Thyroid gland (tissue), 4 donors: ENCODE measurements at places on chromosomes 3 and 15. TPM values are rescaled to one million over a fixed set of nuclear protein-coding genes. Genes with fewer than 3 reads are reported as not detected.

- H3K4me3 ChIP-seq = no peak overlapping the region
- no peak for DNase-seq
- no peaks in the 10 kb centered on the region for H3K27me3 ChIP-seq
- H3K27ac ChIP-seq = no peak overlapping the region
Measured at GRCh38 chr15:73678498-73678897, 5.7 kb upstream of the CD276 start.

- peaks cover 11% of the 10 kb centered on the region for H3K36me3 ChIP-seq
- H3K27ac ChIP-seq = no peak overlapping the region
- no peak for DNase-seq
- no peaks in the 10 kb centered on the region for H3K27me3 ChIP-seq
Measured at GRCh38 chr3:5168110-5168509, 19.4 kb upstream of the EDEM1 start.

DNA sequence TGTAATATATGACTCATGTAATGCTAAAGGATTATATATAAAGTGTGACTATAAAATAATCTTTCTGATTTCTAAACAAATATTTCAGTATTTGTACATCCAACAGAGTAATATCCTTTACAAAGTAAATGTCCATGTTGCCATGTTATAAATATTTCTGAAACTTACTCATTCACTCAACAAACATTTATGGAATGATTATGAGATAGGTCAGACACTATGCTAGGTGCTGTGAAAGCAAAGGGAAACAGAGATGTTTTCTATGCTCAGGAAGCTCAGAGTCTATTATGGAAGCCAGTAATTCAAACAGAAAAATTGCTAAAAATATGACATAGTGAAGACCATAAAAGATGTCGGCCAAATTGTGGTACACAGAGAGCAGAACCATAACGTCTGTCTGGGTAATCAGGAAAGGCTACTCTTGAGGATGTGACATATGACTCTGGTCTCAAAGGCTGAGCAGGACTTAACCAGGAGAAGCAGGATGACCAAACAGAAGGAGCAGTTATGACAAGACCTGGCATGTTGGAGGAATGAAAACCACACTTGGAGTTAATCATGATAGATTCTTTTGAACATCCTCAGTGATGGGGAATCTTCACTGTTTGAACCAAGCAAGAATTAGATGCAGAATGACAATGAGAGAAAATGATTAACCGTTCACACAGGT, 39.0 kb upstream of the MYO5C start:
- no peak overlapping the region for H3K27ac ChIP-seq
- no peak for DNase-seq
- H3K36me3 ChIP-seq = no peaks in the 10 kb centered on the region
- peaks cover 5% of the 10 kb centered on the region for H3K4me1 ChIP-seq
- no peaks in the 10 kb centered on the region for H3K27me3 ChIP-seq
- H3K4me3 ChIP-seq = no peak overlapping the region

GRCh38 chr3:64895106-64895990, 207.5 kb upstream of the ADAMTS9 start:
- H3K27me3 ChIP-seq = no peaks in the 10 kb centered on the region
- DNase-seq = no peak
- H3K4me1 ChIP-seq = peaks cover 23% of the 10 kb centered on the region

DNA sequence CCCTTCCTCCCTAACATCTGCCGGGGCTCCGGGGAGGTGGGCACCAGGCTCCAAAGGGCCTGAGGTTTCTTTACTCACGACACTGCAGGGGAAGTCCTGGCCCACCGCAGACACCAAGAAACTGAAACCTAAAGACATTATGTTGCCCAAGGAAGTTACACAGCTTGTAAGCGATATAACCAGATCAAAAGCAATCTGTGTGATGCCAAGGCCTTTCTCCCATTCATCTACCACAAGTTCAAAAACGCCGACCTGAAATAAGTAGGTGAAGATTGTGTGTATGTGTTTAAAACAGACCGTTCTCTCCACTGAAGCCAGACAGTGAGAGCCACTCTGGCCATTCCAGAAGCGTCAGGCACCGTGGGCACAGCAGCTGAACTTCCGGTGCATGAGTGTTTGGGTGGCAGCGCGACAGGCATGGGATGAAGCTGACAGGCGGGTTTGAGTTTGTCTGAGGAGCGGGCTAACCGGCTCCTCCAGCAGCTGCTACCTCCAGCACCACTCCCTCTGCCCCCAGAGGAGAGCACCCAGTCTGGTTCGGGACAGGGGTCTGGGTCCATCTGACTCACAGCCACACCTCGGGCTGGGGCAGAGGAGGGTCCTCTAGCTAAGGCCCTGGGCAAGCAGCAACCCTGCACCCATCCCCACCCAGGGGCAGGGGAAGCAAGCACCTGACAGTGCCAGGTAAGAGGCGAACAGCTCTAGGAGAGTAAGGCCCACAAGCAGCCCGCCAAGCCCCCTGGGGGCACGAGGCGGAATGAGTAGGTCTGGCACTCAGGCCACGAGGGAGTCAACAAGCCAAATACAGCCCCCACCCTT, 1.3 kb downstream of the TNK2 start:
- H3K4me3 ChIP-seq = no peak overlapping the region
- H3K36me3 ChIP-seq = no peaks in the 10 kb centered on the region
- peaks cover 38% of the 10 kb centered on the region for H3K4me1 ChIP-seq
- H3K27ac ChIP-seq = peak overlapping the region; percentile 67
- peak; percentile 86 for DNase-seq

DNA sequence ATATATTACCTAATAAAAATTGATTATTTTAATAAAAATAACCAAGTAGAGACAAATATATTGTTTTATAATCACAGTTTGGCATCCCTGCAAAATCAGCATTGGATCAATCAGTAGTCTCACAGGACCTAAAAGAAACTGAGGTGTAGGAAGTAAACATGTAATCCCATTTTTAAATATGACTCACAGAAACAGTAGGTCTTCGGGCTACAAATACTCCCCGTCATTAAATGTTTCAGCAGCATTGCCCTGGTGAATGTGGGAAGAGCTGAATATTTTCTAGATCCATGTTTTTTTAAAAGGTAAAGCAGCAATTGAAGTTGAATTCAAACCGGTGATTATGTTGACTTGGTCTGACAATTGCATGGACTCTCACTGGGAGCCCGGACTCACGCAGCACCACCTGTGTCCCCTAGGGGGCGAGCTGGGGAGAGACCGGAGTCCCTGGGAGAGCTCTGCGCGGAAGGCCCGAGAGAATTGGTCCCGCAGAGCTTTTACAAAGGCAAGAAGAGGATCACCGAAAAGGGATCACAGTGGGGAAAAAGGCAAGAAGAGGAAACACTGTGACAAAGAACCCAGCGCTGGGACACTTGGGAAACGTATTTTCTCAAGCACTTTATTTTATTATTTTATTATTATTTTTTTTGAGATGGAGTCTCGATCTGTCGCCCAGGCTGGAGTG, 17.2 kb upstream of the USP3 start:
- H3K36me3 ChIP-seq = no peaks in the 10 kb centered on the region
- H3K4me1 ChIP-seq = peaks cover 4% of the 10 kb centered on the region
- no peak overlapping the region for H3K4me3 ChIP-seq
- H3K27me3 ChIP-seq = no peaks in the 10 kb centered on the region
- peak; percentile 84 for DNase-seq
- H3K27ac ChIP-seq = no peak overlapping the region

Gene FETUB
- not detected for total RNA-seq

GRCh38 chr3:105014631-105015030, 352.1 kb upstream of the ALCAM start:
- H3K36me3 ChIP-seq = no peaks in the 10 kb centered on the region

GRCh38 chr3:16419640-16420241, 93.8 kb downstream of the RFTN1 start:
- peaks cover 19% of the 10 kb centered on the region for H3K4me1 ChIP-seq
- no peaks in the 10 kb centered on the region for H3K36me3 ChIP-seq
- DNase-seq = no peak
- H3K27ac ChIP-seq = no peak overlapping the region

Gene BOC
- total RNA-seq = 68.3 TPM

GRCh38 chr15:89171136-89172072, 50.0 kb downstream of the RLBP1 start:
- no peak overlapping the region for H3K4me3 ChIP-seq
- no peaks in the 10 kb centered on the region for H3K27me3 ChIP-seq
- peaks cover 25% of the 10 kb centered on the region for H3K4me1 ChIP-seq
- no peak overlapping the region for H3K27ac ChIP-seq

DNA sequence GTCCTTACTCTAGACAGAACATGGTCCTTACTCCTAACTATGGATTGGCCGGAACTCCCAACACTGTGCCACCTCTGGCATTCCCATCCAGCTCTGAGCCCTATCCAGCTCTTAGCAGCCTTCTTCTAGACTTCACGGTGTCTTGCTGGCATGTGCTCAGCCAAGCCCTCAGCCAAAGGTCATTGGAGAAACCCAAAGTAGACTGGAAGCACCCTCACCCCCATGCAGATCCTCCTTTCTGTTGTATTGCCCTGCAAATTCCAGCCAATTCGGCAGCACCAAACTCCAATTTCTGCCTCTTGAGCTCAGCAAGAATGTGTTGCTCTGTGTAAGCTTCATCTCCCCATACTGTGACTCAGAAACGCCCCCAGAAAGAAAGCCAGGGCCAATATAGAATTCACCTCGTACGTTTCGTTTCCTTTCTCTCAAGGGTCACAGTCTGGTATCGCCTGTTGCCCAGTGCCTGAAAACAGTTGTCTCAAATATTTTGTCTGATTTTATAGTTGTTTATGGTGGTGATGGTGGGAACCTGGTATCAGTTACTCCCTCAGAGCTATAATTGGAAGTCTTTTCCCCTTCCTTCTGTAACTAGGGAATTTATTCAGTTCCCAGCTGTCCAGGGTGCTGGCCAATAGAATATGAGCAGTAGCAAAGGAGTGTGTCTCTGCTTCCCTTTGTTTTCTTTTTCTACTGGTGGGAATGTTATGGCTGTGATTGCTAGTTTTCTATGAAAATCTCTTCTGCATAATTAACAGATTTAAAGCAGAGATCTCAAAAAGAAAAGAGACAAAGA, 28.4 kb upstream of the EPHB3 start:
- no peaks in the 10 kb centered on the region for H3K4me1 ChIP-seq
- no peak for DNase-seq
- no peaks in the 10 kb centered on the region for H3K36me3 ChIP-seq

Gene SLC38A3
- 1.1 TPM for total RNA-seq

DNA sequence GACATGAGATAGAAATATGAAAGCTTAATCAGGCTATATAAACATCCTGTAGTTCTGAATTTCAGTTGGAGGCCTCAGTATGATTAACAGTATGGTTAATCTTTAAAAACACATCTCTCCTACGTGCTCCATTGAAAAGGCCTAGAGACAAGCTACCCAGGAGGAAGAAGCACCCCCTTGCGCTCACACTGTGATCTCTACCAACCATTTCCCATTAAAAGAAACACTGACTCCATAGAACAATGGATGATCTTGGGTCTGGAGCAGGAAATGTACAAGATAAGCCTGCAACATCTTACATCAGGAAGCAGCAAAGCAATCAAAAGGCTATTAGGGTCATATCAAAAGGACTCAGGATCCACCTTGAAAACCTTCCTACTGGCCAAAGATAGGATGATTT, 3.4 kb upstream of the EOGT start:
- no peaks in the 10 kb centered on the region for H3K27me3 ChIP-seq
- no peaks in the 10 kb centered on the region for H3K4me1 ChIP-seq
- H3K36me3 ChIP-seq = no peaks in the 10 kb centered on the region
- DNase-seq = no peak

Gene HYAL1
- total RNA-seq = 13.8 TPM

Gene GORASP1
- total RNA-seq = 103 TPM

Gene FAM240A
- not detected for total RNA-seq

DNA sequence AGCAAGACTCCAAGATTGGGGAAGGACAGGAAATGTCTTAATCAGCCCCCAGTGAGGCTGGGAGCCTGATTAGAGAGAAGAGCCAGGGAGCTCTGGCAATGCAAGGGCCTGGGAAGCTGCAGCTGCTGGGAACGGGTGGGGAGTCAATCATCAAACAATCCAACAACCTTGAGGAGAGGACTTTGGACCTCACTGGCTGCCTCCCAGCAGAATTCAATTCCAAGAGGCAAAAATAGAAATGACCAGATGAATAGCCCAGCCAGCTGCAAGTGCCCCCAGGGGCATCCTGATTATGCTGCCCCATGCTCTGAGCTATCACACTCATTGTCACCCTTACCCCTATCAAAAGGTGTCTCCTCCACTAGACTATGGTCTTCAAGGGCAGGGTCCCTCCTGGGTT, 6.1 kb upstream of the HOMER2 start:
- H3K4me1 ChIP-seq = no peaks in the 10 kb centered on the region
- no peak for DNase-seq
- no peaks in the 10 kb centered on the region for H3K27me3 ChIP-seq
- H3K27ac ChIP-seq = no peak overlapping the region

- H3K27ac ChIP-seq = peak overlapping the region; percentile 93
- peaks cover 24% of the 10 kb centered on the region for H3K4me1 ChIP-seq
- no peaks in the 10 kb centered on the region for H3K27me3 ChIP-seq
- DNase-seq = peak; percentile 53
- no peak overlapping the region for H3K4me3 ChIP-seq
- no peaks in the 10 kb centered on the region for H3K36me3 ChIP-seq
Measured at GRCh38 chr15:90103701-90104329, 1.5 kb upstream of the IDH2 start.

Gene STXBP5L
- total RNA-seq = 24.9 TPM

DNA sequence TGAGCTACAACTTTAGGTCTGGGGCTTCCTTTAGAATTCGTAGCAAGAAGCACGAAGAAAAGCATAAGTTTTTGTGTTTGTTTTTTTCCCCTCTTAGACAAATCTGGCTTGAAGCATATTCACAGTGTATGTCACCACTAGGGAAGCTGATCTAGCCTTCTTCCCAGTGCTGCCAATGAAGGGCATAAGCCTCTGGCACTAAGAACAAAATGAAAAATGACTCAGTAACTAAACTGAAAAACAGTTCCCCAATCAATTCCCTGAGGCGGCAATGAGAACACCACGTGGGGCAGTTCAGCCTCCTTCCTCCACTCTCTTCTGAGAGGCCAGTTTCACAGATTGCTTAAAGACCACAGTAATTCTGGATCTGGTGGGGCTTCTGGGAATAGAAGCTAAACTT, 338.1 kb downstream of the GAP43 start:
- no peak overlapping the region for H3K27ac ChIP-seq
- no peaks in the 10 kb centered on the region for H3K4me1 ChIP-seq
- H3K4me3 ChIP-seq = no peak overlapping the region
- H3K36me3 ChIP-seq = no peaks in the 10 kb centered on the region

Gene KATNBL1
- total RNA-seq = 49.4 TPM

Gene SNX22
- 132 TPM for total RNA-seq

Gene CYP8B1
- not detected for total RNA-seq

- no peak overlapping the region for H3K4me3 ChIP-seq
- H3K27me3 ChIP-seq = no peaks in the 10 kb centered on the region
- no peaks in the 10 kb centered on the region for H3K36me3 ChIP-seq
- no peaks in the 10 kb centered on the region for H3K4me1 ChIP-seq
- DNase-seq = no peak
Measured at GRCh38 chr3:179967622-179968021, 69.1 kb downstream of the PEX5L start.

Gene PPP1R2
- total RNA-seq = 94.5 TPM

GRCh38 chr3:119831022-119831421, 49.1 kb downstream of the NR1I2 start:
- no peak overlapping the region for H3K27ac ChIP-seq
- no peaks in the 10 kb centered on the region for H3K27me3 ChIP-seq
- no peak overlapping the region for H3K4me3 ChIP-seq
- H3K36me3 ChIP-seq = no peaks in the 10 kb centered on the region
- no peak for DNase-seq

Gene CACNA2D2
- 2.8 TPM for total RNA-seq

GRCh38 chr3:140712301-140712700, 34.4 kb downstream of the TRIM42 start:
- H3K27ac ChIP-seq = no peak overlapping the region
- H3K4me1 ChIP-seq = no peaks in the 10 kb centered on the region
- no peak overlapping the region for H3K4me3 ChIP-seq
- no peak for DNase-seq
- H3K36me3 ChIP-seq = no peaks in the 10 kb centered on the region

Gene GNB5
- 49.6 TPM for total RNA-seq

Gene LRRIQ4
- not detected for total RNA-seq
